ENCODE measurements at places on chromosomes 2 and 18.

DNA sequence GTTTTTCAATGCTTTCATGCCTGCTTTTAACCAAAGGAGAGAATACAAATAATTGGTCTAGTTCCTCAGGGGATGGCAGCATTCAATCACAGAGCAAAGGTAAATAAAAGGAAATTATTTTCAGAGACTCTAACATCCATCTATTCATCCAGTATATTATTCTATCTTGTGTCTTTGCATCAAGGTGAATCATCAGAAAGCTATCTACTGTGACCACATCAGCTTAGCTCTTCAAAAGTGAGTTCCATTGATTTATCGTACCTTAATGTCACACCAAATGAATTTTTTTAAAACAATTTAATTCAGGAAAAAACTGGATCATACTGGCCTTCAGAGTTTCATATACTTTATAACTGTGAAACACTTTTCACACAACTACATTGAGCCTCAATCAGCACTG, 66.1 kb downstream of the CHN1 start:
- no peak for DNase-seq

DNA sequence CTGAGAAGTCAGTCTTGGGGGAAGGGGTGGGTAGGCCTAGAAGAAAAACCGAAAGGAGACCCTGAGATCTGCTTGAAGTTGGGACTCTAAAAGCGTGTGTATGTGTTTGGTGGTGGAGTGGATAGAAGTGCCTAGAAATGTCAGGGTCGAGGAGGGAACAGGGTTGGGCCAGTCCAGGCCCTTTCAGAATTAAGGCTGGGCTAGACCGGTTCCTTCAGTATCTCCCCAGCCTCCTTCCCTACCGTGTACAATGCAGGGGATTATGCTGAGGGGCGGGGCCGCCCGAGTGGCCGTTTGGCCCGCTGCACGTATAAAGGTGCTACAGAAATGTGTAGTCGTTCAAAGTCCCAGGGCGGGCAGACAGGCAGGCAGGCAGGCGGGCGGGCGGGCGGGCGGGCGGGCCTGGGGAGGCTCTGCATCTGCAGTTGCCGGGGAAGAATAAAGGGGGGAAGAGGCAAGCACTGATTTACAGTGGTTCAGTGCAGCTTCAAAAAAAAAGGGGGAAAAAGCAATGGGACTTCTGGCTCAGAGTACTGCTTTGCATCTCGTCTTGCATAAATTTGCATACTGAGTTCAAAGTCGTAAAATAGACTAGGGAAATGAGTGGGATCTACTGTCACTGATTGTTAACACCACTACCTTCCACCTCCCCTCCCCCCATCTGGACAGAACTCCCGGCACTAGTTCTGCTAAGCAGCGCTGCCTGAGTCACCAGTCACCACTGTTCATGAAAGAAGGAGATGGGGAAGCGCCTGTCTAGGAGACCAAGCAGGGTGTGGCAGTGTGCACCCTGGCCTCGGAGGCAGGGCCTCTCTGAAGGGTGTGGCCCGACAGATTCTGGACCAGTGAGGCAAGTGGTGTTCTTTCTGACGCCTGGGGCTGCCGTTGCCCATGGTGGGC, 3.6 kb downstream of the IGFBP2 start:
- no peak for DNase-seq

- no peak for DNase-seq
Measured at GRCh38 chr18:12858991-12859390, 25.0 kb downstream of the PTPN2 start.

- no peak for DNase-seq
Measured at GRCh38 chr2:219335373-219335786, 2.8 kb upstream of the RESP18 start.

- DNase-seq, result no peak
Measured at GRCh38 chr2:177010146-177010545, 202.4 kb upstream of the HNRNPA3 start.

- DNase-seq, result no peak
Measured at GRCh38 chr2:151114874-151115273, 146.8 kb downstream of the RBM43 start.

DNA sequence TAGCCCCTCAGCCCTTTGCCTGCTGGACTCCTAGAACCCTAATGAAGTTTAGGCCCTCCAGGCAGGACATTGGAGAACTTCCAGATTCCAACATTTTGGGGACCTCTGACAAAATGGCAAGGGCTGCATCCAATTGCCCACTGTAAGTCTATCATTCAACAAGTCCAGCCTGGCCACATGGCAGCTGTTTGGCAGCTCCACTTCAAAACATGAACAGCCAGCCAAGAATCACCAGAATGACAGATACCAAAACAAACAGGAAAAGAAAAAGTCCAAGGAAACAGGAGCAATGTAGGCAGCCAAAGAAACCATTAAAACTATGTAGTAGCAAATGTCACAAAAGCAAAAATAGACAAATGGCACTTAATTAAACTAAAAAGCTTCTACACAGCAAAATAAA, 25.5 kb downstream of the SLC4A5 start:
- no peak for DNase-seq

GRCh38 chr2:23645230-23645808, 260.3 kb downstream of the KLHL29 start:
- DNase-seq, result no peak

- DNase-seq, result no peak
Measured at GRCh38 chr2:65922794-65923193, 490.4 kb upstream of the SPRED2 start.

DNA sequence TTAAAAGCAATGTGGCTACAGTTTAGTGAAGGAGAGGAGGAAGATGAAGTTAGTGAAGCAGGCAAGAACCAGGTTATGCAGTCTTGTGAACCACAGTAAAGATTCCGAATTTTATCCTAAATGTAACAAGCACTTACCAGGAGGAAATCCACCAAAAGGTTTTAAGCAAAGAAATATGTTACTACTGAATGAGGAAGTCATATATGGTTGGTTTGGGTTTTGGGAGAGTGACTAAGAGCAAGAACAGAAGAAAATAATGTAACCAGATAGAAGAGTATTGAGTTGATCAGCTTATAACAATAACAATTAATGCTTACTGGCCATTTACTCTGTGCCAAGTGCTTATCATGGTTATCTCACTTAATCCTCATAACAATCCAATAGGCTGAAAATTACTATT, 1.9 kb downstream of the USP37 start:
- DNase-seq, result no peak

DNA sequence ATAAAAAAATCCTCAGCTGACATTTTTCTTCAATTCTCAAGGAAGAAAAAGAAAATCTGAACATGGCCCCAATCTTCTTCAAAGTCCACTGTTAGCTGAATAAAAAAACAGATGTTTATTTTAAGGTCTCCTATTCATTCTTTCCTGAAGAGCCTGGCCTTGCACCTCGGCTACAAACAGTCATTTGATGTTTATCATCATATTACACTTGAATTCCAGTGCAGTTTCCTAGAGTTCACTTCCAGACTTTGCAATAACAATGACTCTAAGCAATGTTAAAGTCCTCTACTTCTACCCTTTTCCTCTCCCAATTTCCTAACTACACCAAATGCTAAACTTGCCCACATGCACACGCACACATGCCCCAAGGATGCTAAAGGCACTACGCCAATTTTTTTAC, 70.1 kb downstream of the NOL10 start:
- DNase-seq, result no peak

DNA sequence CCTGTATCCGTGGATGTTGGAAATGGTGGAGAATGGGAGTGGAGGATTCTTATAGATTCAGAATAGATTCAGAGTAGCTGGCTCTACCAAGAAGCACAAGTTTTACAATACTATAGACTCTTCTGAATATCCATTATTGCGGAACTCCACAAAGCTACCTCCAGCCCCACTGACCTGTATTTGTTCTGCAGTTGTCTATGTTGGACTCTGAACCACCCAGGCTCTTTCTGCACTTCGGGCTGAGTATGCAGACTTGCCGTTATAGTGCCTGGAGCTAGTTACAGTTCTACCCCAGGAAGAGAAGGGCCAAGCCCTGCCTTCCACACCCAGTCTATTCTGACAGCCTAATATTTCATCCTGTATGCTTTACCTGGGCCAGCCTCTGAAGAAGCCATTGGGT, 4.4 kb upstream of the RGPD4 start:
- no peak for DNase-seq

GRCh38 chr2:157305723-157306110, 19.9 kb downstream of the ERMN start:
- no peak for DNase-seq

GRCh38 chr18:54193786-54194185, 30.7 kb downstream of the MBD2 start:
- no peak for DNase-seq

DNA sequence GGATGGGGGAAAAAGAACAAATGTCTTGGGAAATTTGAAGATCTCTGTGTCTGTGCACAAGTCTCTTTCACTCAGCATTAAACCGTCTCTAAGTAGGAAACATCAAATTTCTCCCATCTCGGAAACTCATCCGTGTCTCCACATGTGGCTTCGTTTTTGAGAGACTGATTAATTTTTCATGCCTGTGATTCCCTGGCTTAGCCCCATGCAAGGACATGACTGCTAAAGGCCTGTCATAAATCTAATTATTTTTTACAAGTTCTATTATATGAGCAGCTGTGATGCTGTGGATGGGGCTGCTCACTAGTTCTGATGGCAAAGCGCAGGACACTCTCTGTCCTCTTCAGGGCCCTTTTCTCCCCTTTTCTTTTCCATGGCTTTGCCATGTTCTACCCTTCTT, 129.1 kb downstream of the RGPD3 start:
- DNase-seq, result no peak

DNA sequence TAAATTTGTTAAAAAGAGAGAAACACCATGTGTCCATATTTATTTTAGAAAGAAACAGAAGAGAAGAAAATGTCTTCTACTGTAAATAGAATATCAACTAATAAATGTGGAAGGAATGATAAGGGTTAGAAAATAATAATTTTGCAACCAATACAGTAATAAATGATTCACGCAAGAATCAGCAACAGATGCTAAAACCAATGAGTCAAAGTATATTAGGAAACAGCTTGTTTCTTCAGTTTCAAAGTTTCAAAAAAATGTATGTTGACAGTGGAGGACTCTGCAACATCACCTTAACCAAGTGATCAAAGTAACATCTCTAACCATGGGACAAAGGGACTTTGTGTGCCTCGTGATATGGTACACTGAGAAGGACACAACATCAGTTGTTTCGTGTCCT, 147.0 kb downstream of the TWIST2 start:
- no peak for DNase-seq

- no peak for DNase-seq
Measured at GRCh38 chr2:86821306-86821705, 30.6 kb upstream of the CD8A start.

GRCh38 chr18:24982831-24983230, 369.1 kb downstream of the ZNF521 start:
- no peak for DNase-seq

DNA sequence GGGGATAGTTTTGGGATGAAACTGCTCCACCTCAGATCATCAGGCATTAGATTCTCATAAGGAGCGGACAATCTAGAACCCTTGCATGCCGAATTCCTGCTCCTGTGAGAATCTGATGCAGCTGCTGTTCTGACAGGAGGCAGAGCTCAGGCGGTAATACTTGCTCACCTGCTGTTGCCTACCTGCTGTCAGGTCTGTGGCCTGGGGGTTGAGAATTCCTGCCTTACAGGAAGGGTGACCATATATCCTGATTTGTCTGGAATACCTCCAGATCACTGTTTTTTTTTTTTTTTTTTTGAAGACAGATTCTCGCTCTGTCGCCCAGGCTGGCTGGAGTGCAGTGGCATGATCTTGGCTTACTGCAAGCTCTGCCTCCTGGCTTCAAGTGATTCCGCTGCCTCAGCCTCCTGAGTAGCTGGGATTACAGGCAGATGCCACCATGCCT, 21.7 kb downstream of the ACSL3 start:
- no peak for DNase-seq

- DNase-seq, result no peak
Measured at GRCh38 chr2:213959589-213959988, 451.3 kb upstream of the VWC2L start.

GRCh38 chr2:225411452-225411851, 11.9 kb downstream of the NYAP2 start:
- DNase-seq, result no peak

GRCh38 chr2:120358734-120359465, 13.0 kb downstream of the INHBB start:
- no peak for DNase-seq

DNA sequence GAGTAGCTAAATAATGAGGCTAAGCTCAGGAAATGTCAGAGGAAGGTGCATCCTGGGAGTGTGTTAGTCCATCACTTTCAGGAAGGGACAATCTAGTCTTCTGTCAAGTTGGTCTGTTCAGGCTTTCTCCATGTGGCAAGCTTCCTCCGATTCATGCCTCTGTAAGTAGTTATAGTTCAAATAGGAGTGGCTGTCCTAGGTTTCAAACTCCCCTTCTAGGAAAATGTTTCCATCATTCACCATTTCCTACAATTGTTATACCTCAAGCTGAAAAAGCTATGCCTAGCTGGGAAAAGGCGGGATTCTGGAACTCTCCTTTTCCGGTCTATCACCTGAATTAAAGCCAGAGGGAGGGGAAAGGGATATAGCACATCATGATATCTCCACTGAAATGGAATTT, 287.7 kb upstream of the ZSWIM2 start:
- DNase-seq, result no peak

DNA sequence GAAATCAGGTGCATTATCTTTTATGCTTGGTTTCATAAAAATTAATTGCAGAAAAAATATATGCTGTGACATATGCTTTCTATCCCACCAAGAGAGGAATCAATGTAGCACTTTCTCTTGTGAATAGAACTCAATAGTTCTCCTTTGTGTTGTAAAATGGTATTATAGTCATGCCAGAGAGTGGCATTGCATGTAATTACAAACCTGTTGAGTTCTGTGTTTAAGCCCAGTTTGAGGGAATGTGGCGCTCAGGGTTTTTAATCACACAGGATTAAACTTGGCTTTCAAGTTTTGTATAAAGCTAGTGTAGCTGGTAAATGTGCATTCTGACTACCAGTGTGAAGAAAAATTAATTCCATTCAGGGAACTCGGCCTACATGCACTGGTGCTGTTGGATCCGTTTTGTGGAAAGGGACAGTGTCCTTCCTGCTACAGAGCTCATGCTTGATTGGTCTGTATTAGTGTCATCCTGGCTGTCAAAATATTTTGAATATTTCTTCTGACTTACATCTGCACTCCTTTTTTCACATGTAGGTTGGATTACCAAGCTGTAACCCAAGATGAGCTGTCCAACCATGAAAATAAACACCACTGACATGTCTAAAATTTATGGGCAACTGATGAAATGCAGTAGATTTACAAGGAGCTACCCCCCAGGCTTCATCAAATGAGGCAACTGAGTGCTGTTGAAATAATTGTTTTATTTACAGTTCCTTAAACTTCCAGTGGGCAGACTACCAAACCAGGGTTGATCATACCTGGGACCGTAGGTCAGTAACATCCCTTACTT, 80.3 kb downstream of the SLC4A3 start:
- DNase-seq, result no peak

- no peak for DNase-seq
Measured at GRCh38 chr2:189466656-189467055, 25.4 kb downstream of the WDR75 start.

- no peak for DNase-seq
Measured at GRCh38 chr2:175136334-175137215, 31.4 kb downstream of the ATF2 start.

DNA sequence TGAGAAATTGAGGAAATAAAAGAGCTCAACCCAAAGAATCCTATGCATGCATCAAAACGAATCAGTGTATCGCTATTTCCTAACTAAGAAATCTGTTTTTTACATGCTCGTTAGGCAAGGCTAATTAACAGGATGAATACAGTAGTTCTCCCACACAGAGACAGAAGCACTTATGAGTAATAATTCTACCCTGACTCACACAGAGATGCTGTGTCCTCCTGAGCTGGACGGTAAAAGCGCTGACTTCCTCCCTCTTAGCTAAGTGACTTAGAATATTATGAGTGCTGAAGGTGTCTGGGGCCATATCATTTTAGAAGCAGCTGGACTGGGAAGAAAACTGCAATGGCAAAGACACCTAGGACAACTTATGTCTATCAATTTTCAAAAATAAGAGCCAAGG, 18.5 kb downstream of the PLEKHM3 start:
- no peak for DNase-seq

All from stimulated activated CD8-positive, alpha-beta memory T cell treated with anti-CD3 and anti-CD28 coated beads, Interleukin-15, amount 100 ng/mL, for 1 hour (primary cell).